ENCODE measurements at places on chromosomes 2 and 18.
A peak's percentile ranks its signal among the peaks of the same experiment; 100 is the strongest.

- DNase-seq = no peak
Observed at GRCh38 chr2:181037922-181038321, 57.5 kb downstream of the UBE2E3 start.

DNA sequence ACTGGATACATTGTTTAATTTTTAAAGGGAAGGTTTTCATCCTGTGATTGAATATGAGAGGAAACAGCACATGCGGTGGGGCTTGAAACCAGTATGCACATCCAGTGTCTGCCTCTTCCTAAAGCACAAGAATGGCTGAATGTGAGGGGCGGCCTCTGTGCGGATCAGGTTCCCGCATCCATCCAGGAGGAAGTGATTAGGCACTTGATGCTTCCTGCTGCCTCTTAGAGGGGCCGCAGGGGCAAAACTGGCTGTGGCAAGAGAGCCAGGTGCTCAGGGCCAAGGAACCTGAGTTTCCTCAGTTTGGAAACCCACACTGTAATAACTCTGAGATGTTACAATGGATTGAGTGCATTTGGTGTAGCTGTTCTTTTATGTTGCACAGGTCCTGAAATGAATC, 48.8 kb downstream of the THNSL2 start:
- peak; percentile 29 for DNase-seq

GRCh38 chr2:100262555-100263320, 59.6 kb downstream of the LONRF2 start:
- peak; percentile 68 for DNase-seq

DNA sequence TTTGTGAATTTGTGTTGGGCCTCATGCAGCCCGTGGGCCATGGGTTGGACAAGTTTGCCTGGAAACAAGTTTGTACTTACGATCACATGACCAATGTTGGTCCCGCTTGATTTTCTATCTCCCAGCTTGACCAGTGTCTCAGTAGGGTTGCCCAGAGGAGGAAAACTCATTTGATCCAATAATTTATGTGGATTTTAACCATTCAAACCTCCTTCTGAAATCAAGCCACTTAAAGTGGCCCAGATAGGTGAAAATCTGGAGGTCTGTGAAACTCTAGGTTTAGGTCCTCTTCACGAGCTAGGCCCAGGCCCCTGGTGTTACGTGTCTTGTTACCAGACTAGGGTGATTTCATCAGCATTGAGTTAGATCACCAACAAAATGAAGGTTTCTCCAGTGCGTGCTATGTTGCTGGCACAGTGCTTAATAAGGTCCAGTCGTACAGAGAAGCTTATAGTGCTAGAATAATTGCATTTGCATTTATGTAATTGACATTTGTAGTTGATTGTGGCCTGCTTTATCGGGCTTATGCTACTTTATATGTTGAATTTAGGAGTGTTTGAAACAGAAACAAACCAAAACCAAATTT, 4.4 kb downstream of the ACTR2 start:
- DNase-seq = no peak

GRCh38 chr2:174554529-174555150, 43.0 kb downstream of the WIPF1 start:
- no peak for DNase-seq

GRCh38 chr2:98473995-98474780, 29.5 kb downstream of the INPP4A start:
- DNase-seq = no peak

- DNase-seq = no peak
Observed at GRCh38 chr2:172711110-172711509, 24.5 kb upstream of the RAPGEF4 start.
